ENCODE measurements at places on chromosomes 12 and 14.

DNA sequence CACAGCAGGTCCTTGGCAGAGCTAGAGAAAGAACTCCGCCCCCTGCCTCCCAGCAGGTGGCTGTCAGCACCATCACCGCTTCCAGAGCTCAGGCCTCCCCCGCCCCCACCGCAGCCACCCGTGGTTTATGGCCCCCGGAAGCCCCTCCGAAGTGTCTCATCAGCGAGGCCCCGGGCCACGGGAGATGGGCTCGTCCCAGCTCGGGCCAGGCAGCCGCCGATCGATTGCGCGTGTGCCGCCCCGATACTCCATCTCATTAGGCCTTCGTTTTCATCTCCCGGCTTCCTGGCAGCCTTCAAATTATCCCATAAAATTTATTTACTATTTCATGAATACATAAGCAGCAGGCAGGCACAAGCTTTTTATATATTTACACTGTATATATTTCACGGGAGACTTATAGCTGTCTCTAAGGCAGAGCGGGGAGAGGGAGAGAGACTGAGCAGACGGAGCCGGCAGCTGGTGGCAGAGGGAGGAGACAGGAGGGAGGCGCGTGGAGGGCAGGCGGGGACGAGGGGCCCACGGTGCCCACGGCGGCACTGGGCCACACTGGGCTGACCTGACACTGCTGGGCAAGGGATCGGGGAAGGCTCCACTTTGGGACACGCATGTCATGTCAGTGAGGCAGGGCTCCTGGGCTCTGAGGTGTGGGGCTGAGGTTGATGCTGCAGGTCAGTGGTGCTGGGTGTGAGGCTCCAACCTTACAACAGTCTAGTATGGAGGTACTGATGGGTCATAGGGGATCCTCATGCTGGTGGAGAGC is 241.2 kb downstream of the RBM19 start:
- no peak for DNase-seq

DNA sequence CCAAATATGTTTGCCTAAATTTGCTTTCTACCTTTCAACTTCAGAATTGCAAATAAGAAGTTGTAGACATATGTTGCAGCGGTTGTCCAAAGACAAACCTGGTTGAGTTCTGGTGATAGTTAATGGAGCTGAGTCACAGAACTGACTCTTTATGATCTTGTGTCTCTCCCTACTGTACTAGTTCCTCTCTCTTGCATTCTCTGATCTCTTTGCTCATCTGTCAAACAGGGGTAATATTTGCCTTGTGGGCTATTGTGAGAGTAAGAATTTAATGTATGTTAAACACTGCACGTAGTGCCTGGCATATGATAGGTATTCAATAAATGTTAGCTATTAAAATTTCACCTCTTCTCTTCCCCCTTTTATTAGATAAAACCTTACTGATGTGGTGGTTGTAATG is 283.5 kb upstream of the RGS6 start:
- no peak for DNase-seq

DNA sequence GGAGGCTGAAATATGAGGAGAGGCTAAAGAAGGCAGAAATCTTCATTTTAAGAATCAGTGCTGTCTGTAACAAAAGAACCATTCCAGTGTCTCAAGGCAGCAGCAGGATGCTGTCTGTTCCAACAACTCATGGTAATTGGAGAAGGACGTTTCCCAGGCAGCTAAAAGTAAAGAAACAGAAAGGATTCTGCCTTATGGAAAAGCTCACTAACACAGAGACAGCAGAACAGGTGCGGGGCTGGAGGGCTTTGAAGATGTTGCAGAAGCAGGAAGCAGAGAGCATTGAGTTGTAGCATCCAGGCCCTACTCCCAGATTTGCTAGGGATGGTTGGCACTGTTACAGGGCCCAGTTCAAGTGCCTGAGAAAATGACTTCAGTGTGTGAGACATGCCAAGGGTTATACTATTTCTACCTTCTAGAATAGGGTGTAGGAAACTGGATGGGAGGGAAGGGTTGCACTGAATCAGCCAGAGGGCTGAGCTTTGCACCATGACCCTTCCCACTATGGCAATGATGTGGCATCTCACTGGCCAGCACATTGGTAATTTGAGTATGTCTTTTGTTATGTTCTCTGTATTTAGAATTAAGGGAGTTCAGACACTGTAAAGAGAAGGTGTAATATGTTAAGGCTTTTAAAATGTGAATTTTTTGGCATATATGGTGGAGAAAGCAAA is 160.0 kb upstream of the FBXO33 start:
- DNase-seq = no peak

- DNase-seq = no peak
These were observed 33.0 kb downstream of the SRRM4 start for GRCh38 chr12:119014368-119014767.

- no peak for DNase-seq
These were observed 193.3 kb upstream of the C14orf180 start for GRCh38 chr14:104386151-104386841.

DNA sequence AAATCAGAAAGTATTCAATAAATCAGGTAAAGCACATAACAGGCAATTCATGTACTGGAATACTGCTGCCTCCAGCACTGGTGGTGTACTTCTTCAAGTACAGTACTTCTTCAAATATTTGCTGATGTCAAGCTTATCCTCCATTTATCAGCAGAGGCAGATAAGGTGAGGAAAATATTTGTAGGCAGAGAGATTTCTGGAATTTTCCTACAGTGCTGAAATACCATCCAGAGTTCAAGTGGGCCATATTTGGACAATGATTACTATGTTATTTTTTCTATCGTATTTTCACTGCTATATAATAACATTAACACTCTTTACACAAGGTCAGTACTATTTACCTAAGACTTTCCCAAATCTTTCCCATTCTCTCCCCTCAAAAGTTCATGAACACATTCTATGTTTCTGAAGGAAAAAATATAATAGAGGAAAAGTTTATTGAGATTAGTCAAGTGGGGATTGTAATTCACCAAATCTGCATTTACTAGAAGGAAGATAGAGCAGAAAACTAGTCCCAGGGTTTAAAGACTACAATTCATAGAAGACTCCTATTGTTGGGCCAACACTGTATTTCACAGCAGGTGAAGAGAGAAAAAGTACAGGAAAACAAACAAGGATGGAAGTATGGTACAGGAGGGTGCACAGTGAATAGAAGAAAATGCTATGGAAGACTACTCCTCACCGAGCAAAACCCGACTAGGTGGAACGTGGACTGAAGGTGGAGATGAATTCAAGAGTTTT is 141.1 kb downstream of the PAWR start:
- no peak for DNase-seq

GRCh38 chr12:119008691-119009221 is 27.4 kb downstream of the SRRM4 start:
- no peak for DNase-seq

- no peak for DNase-seq
These were observed 754 bp downstream of the ACSS3 start for GRCh38 chr12:81078469-81079196.

GRCh38 chr12:58932806-58933681 is 12.7 kb upstream of the LRIG3 start:
- no peak for DNase-seq

DNA sequence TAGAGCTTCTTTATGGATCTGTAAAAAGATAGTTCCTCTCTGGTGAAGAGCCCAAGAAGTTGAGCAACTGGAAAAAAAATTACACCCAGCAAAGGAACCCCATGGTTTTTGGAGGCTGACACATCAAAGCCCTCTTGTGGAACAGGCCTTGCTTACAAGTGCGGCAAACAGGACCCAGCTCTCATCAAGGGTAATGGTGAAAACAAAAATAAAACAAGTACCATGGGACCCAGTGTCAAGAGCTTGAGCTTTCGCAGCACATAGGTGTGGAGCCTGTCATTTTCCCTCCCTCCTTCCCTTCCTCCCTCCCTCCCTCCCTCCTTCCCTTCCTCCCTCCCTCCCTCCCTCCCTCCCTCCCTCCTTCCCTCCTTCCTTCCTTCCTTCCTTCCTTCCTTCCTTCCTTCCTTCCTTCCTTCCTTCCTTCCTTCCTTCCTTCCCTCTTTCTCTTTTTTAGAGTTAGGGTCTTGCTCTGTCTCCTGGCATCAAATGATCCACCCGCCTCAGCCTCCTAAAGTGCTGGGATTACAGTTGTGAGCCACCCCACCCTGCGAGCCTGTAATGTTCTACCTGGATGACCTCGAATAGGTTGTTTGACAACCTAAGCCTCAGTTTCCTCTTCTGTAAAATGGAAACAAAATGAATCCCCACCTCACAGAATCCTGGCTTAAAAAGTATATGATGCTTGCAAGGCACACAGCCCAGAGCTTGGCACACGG is 114.3 kb upstream of the RPH3A start:
- DNase-seq = no peak

- no peak for DNase-seq
These were observed 7.3 kb upstream of the HHIPL1 start for GRCh38 chr14:99637624-99638023.

GRCh38 chr12:117472983-117473382 is 111.6 kb upstream of the NOS1 start:
- no peak for DNase-seq

DNA sequence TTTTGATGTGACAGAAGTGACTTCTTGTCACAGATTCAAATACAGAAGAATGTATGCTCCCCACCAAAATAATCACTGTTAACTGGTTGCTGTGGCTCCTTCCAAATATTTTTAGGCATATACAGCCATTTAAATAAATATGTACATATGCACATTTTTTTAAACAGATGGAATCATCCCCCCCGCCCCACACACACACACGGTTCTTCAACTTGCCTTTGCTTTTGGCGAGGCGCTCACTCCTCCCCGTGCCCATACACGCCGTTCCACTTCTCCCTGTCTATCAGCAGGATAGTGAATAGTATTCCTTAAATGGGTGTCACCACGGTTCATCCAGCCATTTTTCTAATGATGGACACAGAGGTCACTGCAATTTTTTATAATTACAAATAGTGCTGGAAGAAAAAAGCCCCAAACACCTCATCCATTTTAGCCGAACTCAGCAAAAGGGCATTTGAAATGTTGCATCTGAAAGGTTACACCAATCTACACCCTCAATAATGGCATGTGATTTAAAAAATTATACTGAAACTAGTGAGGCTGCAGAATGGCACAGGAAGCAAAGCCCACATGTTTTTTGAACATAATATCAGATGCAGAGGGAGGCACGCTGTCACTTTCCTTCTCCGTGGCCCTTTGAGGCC is 39.2 kb upstream of the MEG3 start:
- DNase-seq = no peak

DNA sequence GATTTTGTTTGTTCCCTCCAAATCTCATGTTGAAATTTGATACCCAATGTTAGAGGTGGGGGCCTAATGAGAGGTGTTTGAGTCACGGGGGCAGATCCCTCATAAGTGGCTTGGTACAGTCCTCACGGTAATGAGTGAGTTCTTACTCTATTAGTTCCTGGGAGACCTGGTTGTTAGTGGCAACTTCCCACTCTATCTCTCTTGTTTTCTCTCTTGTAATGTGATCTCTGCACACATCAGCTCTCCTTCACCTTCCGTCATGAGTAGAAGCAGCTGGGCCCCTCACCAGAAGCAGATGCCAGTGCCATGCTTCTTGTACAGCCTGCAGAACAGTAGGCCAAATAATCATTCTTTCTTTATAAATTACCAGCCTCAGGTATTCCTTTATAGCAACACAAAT is 29.6 kb upstream of the KCNK10 start:
- DNase-seq = no peak
